ENCODE measurements at places on chromosomes 6 and 20. TPM values are rescaled to one million over a fixed set of nuclear protein-coding genes. Genes with fewer than 3 reads are reported as not detected.

The TMC2 gene
- total RNA-seq: not detected

The LTV1 gene
- total RNA-seq: 46.3 TPM

The SNAP25 gene
- 0.12 TPM for total RNA-seq

The ENPP3 gene
- not detected for total RNA-seq

The LTB gene
- total RNA-seq: not detected

The FABP7 gene
- total RNA-seq: not detected

The NTSR1 gene
- 9.0 TPM for total RNA-seq

The SFTA2 gene
- total RNA-seq: not detected

The CRISP3 gene
- total RNA-seq: not detected

The AAR2 gene
- 36.8 TPM for total RNA-seq

The RAB32 gene
- total RNA-seq: 189 TPM

The RIPOR3 gene
- 0.07 TPM for total RNA-seq

The AGPAT1 gene
- 36.2 TPM for total RNA-seq

DNA sequence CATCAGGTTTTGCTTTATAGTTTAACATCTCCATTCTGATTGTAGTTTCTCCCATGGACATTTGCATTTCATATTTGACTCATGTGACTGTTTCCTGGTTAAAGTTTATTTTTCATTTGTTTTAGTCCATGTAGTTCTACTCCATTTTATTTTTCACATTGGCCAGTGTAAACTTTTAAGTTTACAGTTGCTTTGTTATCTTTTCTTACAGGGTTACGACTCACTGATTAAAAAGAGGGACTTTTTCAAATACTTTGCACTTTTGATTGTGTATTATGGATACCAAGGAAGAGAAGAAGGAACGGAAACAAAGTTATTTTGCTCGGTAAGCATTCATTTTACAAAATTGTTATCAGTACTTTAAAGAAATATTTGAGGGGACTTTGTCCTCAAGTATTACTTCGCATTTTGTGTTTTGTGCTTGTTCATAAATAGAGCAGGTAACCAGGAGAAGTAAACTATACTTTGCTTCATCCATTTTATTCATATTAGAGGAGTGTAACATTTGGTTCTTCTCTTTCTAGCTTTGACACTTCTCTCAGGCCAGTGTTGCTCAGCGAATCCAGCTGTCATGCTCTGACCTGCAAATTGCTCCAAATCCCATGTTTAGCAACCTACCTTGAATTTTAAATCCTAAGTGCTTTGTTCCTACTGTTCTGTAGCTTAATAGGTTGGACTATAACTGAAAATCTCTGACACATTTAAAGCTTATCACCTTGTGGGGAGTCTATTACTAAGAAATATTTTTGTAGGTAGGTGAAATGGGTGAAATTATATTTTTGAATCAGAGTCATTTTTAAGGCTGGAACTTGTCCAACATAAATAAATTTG lies 24.5 kb downstream of the NCOA7 start:
- DNase-seq: no peak

- no peak for DNase-seq
Observed at GRCh38 chr20:35595456-35595855, 20.2 kb upstream of the SPAG4 start.

GRCh38 chr20:31597481-31597855 lies 7.6 kb upstream of the ID1 start:
- DNase-seq: no peak

DNA sequence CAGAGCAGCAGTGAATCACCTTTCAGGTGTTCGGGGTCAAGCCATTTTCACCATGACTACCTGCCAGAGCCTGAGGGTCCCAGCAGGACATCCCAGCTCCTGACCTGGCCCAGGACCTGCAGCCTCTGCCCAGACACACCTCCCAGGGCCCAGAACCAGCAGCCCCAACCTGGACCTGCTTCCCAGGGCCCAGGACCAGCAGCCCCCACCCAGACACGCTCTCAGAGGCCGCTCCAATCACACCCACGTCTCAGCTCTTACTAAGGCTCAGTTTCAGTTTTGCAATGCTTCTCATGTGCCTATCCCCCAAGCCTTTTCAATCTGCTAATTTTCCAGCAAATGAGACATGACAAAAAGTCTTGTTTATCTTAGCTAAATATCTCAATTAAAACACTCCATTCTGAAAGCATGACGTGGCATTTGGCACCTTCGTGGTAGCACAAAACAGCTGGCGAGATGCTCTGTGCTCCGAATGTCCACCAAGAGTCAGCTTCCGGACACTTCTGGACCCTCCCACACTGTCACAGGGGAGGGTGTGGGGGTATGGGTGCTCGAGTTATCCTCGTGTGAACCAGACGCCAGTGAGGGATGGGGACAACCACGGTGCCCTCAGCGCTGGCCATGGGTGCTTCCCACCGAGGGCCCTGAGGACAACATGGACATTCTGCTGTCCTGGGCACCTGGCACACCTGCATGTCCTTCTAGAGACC lies 253.2 kb downstream of the DLL1 start:
- DNase-seq: no peak

DNA sequence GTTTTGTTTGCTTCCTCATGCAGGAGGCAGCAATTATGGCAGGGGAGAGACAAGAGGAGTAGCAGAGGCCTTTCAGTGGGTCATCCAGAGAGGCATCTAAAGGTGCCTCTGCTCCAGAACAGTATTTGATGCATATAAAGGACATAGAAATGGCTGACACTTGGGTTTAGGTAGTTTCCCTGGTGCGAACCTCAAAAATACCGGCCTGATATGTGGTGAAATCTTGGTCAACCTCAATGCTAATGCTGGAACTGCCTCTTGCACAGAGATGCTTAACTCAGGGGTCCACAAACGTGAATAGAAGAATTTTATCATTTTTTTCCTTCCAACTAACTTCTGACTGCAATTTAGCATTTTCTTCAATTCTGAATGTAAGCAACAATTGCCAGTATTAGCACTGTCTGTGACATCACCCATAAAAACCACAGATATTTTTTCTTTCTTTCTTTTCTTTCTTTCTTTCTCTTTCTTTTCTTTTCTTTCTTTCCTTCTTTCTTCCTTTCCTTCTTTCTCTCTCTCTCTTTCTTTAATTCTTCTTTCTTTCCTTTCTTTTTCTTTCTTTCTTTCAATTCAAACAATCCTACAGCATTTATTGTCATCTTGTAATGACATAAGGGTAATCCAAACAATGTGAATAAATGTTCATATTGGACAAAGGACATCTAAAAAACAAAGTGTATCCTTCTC lies 180.0 kb upstream of the UST start:
- DNase-seq: no peak

DNA sequence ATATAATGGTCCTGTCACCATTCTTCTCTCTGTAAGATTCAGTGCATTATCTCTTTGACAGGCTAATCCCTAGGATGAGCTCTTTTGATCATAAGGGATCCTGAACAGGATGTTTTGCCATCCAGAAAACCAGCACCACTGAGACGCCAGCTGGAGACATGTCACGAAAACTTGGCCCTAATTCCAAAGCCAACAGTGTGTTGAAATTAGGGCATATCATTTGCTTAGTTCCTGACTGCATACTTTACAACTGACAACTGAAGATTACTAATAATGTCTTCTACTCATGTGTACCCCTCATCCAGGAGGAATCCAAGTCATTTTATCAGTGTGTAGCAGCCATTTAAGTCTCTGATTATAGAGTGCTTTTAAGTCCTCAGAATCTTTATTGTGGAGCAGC lies 243.6 kb downstream of the KCNQ5 start:
- DNase-seq: peak; percentile 34

DNA sequence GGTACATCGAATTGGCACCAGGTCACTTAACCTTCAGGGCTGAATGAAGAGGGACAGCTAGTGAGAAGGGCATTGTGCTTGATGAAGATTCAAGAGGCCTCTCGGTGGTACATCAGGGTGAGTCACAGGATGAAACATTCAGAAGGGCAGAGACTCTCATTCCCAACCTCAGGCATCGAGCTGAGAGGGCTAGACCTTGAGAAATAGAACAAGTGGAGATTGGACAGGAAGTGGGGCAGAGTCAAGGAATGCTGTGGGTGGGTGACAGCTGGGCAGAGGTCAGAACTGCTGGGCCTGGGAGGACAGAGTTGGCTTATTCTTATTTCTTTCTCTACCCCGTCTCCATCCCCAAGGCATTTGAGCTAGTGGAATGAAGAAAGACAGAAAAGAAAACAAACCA lies 126.0 kb downstream of the SCML4 start:
- peak; percentile 62 for DNase-seq

- no peak for DNase-seq
Observed at GRCh38 chr6:43712579-43712978, 25.0 kb upstream of the MRPS18A start.

GRCh38 chr6:2164481-2164880 lies 80.9 kb downstream of the GMDS start:
- DNase-seq: no peak

DNA sequence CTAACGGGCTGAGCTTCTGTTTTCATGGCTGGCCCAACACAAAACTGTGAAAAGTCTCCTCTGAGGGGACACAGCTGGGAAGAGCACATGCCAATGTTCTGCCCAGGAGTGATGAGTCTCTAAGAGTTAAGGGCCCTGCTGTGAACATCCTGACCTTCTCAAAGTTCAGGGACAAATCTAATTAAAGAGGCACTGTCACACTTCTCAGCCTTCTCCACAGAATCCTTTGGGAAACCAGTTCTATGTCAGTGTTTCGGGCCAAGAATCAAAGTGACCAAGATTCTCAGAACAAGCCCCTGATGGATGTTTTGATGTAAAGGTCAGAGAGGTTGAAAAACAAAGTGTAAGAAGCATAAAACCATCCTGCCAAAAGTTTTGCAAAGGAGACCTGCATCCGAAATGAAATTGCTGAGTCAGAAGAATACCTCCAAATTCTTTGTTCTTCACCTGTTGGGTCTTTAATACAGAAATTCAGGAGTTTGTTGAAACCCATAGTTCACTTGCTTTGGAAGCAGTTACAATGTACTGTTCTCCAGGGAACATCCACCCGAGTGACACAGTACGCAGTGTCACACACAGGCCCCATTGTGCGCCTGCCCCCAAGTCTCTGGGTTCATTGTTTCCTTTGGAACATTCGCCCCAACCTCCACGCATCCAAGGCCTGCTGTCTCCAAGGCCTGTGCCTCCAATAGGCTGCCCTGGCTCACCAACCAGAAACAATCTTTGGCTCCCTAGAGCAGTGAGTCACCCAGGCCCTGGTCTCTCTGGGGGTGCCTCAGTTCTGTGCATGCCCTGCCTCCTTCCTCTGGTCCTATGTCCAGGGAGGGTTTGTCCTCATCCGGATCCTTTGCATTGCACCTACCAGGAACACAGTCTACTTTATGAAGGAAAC lies 65.5 kb upstream of the QKI start:
- DNase-seq: no peak

- peak; percentile 59 for DNase-seq
Observed at GRCh38 chr20:50366270-50367103, 143.7 kb upstream of the PTPN1 start.

- no peak for DNase-seq
Observed at GRCh38 chr6:11412616-11413015, 124.9 kb upstream of the TMEM170B start.

DNA sequence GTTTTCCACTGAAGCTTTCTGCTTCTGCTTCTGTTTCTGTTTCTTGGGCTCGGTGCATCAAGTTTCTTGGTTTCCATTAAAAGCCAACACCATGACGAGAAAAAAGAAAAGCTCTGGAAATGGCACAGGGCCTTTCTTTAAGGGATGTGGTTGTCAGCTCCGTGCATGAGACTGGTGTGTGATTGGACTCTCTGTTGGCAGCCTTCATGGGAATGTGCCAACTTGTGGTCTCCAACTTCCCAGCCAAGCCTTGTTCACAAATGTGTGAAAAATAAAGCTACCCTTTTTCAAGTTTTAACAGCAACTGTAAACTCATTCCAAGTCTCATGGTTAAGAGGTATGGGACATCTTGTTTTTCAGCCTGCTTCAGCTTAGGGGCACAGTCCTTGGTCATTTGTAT lies 68.7 kb upstream of the CST7 start:
- DNase-seq: no peak

DNA sequence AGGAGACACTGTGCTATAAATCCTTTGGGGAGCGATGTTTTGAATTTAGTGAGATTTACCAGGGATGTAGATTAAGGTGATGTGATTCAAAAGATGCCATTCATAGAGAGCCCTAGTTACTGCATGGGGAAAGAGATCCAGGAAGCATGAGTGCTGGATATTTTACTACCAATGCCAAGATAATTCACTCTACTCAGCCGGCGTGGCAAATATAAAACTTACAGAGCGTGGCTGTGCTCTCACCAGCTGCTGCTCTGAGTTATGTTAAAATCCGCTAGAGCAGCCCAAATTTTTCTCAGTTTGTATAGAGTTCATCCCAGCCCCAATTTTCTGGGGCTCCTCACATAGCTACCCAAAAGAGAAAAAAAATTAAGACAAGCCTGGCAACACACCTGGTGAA lies 48.6 kb downstream of the BFSP1 start:
- DNase-seq: no peak

GRCh38 chr20:44074252-44075151 lies 112.5 kb downstream of the JPH2 start:
- peak; percentile 49 for DNase-seq

DNA sequence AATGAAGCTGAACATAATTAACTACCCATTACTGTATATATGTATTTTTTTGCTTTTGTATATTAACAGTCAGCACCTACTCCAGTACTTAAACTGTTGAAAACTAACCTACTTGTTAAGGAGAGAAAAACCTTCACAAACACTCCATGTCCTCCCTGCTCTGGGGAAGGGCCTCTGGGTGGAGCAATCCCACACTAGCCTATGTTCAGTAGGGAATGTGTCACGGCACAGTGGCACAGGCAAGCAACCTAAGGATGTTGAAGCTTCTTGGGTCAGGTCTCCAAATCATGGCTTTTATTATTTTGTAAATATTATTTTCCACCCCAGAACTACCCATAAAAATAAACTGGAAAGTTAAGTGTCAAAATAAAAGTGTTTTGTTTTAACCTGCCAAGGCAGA lies 5.3 kb downstream of the MAN1A1 start:
- DNase-seq: no peak

DNA sequence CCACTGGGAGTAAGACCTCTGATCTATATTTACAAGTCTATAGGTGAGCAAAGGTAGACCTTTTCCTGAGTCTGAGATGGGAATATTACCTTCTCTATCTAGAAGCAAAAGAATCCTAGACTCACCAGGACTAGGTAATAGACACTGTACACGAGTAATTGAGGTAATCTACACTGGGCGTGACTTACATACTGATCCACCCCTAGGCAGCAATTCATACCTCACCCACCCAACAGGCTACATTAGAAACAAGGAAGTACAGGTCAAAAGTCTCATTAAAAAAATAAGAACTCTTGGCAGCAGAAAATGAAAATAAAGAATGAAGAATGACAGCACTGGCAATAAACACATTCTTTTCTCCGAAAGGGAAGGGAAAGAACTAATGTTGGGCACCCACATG lies 7.6 kb downstream of the CSNK2A1 start:
- DNase-seq: no peak

Measured in A172 (cell line).